Endothelial cell of umbilical vein (primary cell): ENCODE measurements at places on chromosomes 3 and 15. TPM values are rescaled to one million over a fixed set of nuclear protein-coding genes. Genes with fewer than 3 reads are reported as not detected.

The ARPP21 gene
- total RNA-seq = not detected in 2 replicates

The TNFAIP8L3 gene
- total RNA-seq = 36.9 and 38.3 TPM in 2 replicates

The THRB gene
- total RNA-seq = 0.18 TPM in 1 of 2 replicates, not detected in the other

The EXD1 gene
- not detected in 2 replicates for total RNA-seq

The TGM4 gene
- total RNA-seq = 0.24 and 0.39 TPM in 2 replicates

The LIPH gene
- not detected in 2 replicates for total RNA-seq

GRCh38 chr15:42736178-42736792 lies 643 bp downstream of the CDAN1 start:
- peaks cover 5% of the 10 kb centered on the region for H3K36me3 ChIP-seq
- H3K27me3 ChIP-seq = no peaks in the 10 kb centered on the region
- DNase-seq = peak; percentile 17
- peak overlapping the region; percentile 71 for H3K4me3 ChIP-seq
- no peak overlapping the region for H3K27ac ChIP-seq
- peaks cover 11% of the 10 kb centered on the region for H3K4me1 ChIP-seq

GRCh38 chr15:80694611-80695098 lies 455 bp upstream of the ABHD17C start:
- H3K36me3 ChIP-seq = no peaks in the 10 kb centered on the region
- H3K27me3 ChIP-seq = no peaks in the 10 kb centered on the region
- no peak for DNase-seq
- H3K4me3 ChIP-seq = peak overlapping the region; percentile 85

- no peaks in the 10 kb centered on the region for H3K36me3 ChIP-seq
- no peaks in the 10 kb centered on the region for H3K27me3 ChIP-seq
- H3K4me3 ChIP-seq = no peak overlapping the region
- no peaks in the 10 kb centered on the region for H3K4me1 ChIP-seq
- DNase-seq = no peak
These were observed 27.9 kb upstream of the STRIT1 start for GRCh38 chr3:155321418-155321817.

DNA sequence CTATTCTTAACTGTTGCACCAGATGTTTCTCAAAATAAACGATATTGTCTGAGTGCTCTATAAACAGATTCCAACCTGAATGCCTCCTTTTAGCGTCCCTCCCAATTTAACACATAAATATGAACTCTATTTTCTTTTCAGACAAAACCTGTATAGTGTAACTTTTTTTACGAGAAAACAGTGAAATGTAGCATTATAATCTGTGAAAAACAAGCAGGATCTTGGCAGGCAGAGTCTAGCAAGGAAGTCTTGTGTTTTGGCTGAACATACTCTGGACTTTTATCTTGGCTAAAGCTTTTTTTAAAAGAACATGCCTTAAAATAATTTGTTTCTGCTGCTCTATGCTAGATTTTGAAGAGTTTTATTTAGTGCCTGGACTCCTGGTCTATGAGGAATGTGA lies 150.5 kb downstream of the ROBO2 start:
- no peak overlapping the region for H3K4me3 ChIP-seq
- peaks cover 2% of the 10 kb centered on the region for H3K4me1 ChIP-seq
- no peaks in the 10 kb centered on the region for H3K36me3 ChIP-seq
- no peaks in the 10 kb centered on the region for H3K27me3 ChIP-seq

DNA sequence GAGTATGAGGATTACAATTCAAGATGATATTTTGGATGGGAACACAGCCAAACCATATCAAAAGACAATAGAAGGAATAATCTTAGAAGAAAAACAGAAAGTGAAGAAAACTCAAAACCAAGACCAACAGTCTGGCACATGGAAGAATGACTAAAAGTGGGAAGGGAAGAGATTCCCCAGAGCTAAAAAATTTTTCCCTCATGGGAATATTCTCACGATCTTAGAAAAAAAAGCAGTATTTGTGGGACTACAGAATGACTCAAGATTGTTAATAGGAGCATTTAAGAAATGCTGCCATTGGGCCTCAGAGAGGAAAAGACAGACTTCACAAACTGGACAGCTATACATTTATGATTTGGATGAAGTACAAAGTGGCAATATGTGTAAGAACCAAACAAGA lies 18.3 kb downstream of the OSTN start:
- no peak overlapping the region for H3K4me3 ChIP-seq
- no peak for DNase-seq
- H3K4me1 ChIP-seq = no peaks in the 10 kb centered on the region
- H3K36me3 ChIP-seq = no peaks in the 10 kb centered on the region
